Endothelial cell of umbilical vein (primary cell): ENCODE measurements at places on chromosomes 6 and 20. TPM values are rescaled to one million over a fixed set of nuclear protein-coding genes. Genes with fewer than 3 reads are reported as not detected.

The TRMT6 gene
- 11.0 and 12.0 TPM in 2 replicates for total RNA-seq

The SLC22A1 gene
- not detected in 2 replicates for total RNA-seq

The ECT2L gene
- total RNA-seq: not detected in 2 replicates

The HTR1E gene
- total RNA-seq: not detected in 2 replicates

The SEL1L2 gene
- total RNA-seq: not detected in 2 replicates

The LINC00237 gene
- total RNA-seq: not detected in 2 replicates

The TNNC2 gene
- total RNA-seq: not detected in 2 replicates

The NKAIN2 gene
- total RNA-seq: 2.1 TPM in 1 of 2 replicates, not detected in the other

- H3K36me3 ChIP-seq: no peaks in the 10 kb centered on the region
- DNase-seq: peak; percentile 75
- no peaks in the 10 kb centered on the region for H3K4me1 ChIP-seq
- no peaks in the 10 kb centered on the region for H3K27me3 ChIP-seq
- no peak overlapping the region for H3K4me3 ChIP-seq
- no peak overlapping the region for H3K27ac ChIP-seq
Observed at GRCh38 chr20:39706184-39706663, 744.1 kb downstream of the DHX35 start.

DNA sequence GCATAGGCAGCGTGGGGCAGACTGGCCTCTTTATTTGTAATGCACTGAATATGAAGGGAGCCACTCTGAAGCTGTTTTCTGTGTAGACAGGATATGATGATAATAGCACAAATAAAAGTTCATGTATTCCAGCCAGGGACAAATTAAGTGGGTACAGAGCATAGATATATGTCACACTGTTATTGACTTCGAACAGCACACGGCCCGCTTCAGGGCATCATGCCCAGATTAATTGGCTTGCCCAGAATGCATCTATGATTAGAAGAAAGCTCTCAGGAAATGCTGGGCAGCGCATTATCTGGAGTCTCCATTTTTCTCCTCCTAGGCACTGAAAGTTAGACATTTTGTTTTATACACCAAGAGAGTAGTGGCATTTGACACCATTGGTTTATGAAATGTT, 26.3 kb upstream of the SASH1 start:
- no peak overlapping the region for H3K4me3 ChIP-seq
- peaks cover 12% of the 10 kb centered on the region for H3K4me1 ChIP-seq
- no peaks in the 10 kb centered on the region for H3K27me3 ChIP-seq

- no peaks in the 10 kb centered on the region for H3K36me3 ChIP-seq
- no peak overlapping the region for H3K4me3 ChIP-seq
- no peak for DNase-seq
Observed at GRCh38 chr20:40414843-40415615, 274.0 kb downstream of the MAFB start.

GRCh38 chr6:129498950-129499842, 210.8 kb downstream of the ARHGAP18 start:
- H3K4me3 ChIP-seq: peak overlapping the region; percentile 13
- H3K27me3 ChIP-seq: no peaks in the 10 kb centered on the region
- H3K36me3 ChIP-seq: no peaks in the 10 kb centered on the region
- peaks cover 34% of the 10 kb centered on the region for H3K4me1 ChIP-seq
- peak; percentile 73 for DNase-seq

- no peaks in the 10 kb centered on the region for H3K4me1 ChIP-seq
- H3K4me3 ChIP-seq: no peak overlapping the region
- H3K27me3 ChIP-seq: no peaks in the 10 kb centered on the region
- H3K27ac ChIP-seq: no peak overlapping the region
- DNase-seq: peak; percentile 2
Observed at GRCh38 chr6:6629402-6629801, 40.9 kb downstream of the LY86 start.

DNA sequence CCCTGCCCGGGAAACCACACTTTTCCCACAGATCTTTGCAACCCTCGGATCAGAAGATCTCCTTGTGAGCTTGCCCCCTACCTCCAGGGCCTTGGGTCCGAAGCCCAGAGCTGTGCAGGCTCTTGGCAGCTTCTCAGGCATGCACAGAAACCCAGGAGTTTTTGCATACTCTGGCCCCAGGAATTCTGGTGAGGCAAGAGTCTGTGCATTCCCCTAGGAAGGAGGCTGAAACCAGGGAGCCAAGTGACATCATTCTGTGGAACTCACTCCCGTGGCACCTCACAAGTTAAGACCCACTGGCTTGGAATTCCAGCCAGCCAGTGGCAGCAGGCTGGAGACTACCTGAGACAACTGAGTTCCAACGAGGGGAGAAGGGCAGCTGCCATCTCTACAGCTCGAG, 100.1 kb downstream of the TNFRSF21 start:
- H3K4me3 ChIP-seq: no peak overlapping the region

- DNase-seq: no peak
- H3K4me3 ChIP-seq: no peak overlapping the region
- peaks cover 52% of the 10 kb centered on the region for H3K4me1 ChIP-seq
- no peaks in the 10 kb centered on the region for H3K36me3 ChIP-seq
- H3K27ac ChIP-seq: no peak overlapping the region
Observed at GRCh38 chr6:3801960-3802359, 47.2 kb upstream of the FAM50B start.

GRCh38 chr20:31595654-31596411, 9.3 kb upstream of the ID1 start:
- DNase-seq: peak; percentile 16
- peaks cover 14% of the 10 kb centered on the region for H3K4me1 ChIP-seq
- no peaks in the 10 kb centered on the region for H3K27me3 ChIP-seq

GRCh38 chr20:40663991-40664880, 24.8 kb downstream of the MAFB start:
- no peaks in the 10 kb centered on the region for H3K36me3 ChIP-seq
- H3K4me3 ChIP-seq: no peak overlapping the region
- no peak overlapping the region for H3K27ac ChIP-seq
- H3K4me1 ChIP-seq: no peaks in the 10 kb centered on the region
- H3K27me3 ChIP-seq: peaks cover 3% of the 10 kb centered on the region
- no peak for DNase-seq

GRCh38 chr6:139344186-139344963, 30.1 kb downstream of the CITED2 start:
- no peak overlapping the region for H3K27ac ChIP-seq
- H3K36me3 ChIP-seq: no peaks in the 10 kb centered on the region
- no peak overlapping the region for H3K4me3 ChIP-seq
- DNase-seq: no peak
- no peaks in the 10 kb centered on the region for H3K4me1 ChIP-seq

DNA sequence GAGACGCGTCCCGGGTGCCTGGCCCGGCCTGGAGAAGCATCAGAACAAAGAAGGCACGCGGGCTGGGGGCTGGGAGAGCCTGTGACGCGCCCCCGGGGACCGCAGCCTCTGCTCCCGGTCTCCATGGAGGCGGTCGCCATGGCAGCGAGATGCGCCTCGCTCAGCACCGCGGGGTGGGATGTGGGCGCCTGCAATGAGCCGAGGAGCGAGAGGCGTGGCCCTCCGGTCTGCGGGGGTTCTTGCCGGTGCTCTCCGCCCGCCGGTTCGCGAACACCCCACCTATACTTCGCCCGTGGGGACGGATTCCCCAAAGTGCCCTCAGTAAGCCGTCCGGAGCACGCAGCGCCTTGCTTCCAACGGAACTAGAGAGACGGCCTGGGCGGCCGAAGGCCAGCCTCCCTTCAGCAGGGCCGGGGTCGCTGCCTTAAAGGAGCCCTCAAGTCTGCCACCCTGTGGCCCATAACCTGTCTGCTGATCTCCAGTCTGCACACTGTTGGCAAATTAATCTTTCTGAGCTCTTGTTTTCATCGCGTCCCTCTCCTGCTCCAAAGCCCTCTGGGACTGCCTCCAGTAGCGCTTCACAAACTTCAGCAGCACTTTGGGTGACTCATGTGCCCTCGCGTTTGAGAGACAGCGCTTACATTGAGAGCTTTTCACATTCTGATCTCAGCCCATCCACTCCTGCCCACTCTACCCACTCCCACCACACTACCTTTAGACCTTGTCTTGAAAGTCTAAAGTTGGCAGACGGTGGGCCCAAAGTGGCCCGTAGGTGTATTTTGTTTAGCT, 983 bp upstream of the ADISSP start:
- H3K4me1 ChIP-seq: peaks cover 25% of the 10 kb centered on the region
- peak overlapping the region; percentile 55 for H3K27ac ChIP-seq
- H3K27me3 ChIP-seq: no peaks in the 10 kb centered on the region
- peak overlapping the region; percentile 14 for H3K4me3 ChIP-seq

- H3K27ac ChIP-seq: no peak overlapping the region
- H3K36me3 ChIP-seq: no peaks in the 10 kb centered on the region
- no peak overlapping the region for H3K4me3 ChIP-seq
- H3K27me3 ChIP-seq: no peaks in the 10 kb centered on the region
- no peak for DNase-seq
Observed at GRCh38 chr6:81876971-81877370, 124.5 kb upstream of the TENT5A start.

GRCh38 chr6:138109042-138109997, 2.1 kb upstream of the PERP start:
- H3K4me3 ChIP-seq: no peak overlapping the region
- H3K36me3 ChIP-seq: no peaks in the 10 kb centered on the region
- peaks cover 6% of the 10 kb centered on the region for H3K27me3 ChIP-seq
- peak; percentile 91 for DNase-seq
- peaks cover 27% of the 10 kb centered on the region for H3K4me1 ChIP-seq
- no peak overlapping the region for H3K27ac ChIP-seq

- H3K27me3 ChIP-seq: no peaks in the 10 kb centered on the region
- H3K27ac ChIP-seq: no peak overlapping the region
- no peak for DNase-seq
- no peaks in the 10 kb centered on the region for H3K4me1 ChIP-seq
Observed at GRCh38 chr6:2733324-2733723, 17.4 kb downstream of the MYLK4 start.

DNA sequence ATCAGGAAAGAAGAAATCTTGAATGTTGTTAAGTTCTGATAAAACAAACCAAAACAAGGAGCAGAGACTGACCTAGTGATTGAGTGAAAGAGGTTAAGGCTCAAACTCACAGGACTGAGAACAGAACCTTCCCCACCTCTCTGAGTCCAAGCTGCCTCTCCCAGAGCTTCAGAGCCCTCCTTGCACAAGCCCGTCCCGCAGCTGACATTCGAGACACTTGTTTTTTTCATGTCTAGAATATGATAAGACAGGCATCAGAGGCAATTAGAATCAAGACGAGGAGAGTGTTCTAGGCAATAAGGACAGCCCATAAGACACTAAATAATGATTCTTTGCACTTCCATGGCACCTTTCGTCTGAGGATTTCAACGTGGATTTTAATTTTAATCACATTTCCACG, 140.6 kb downstream of the PXDC1 start:
- H3K4me1 ChIP-seq: peaks cover 5% of the 10 kb centered on the region
- H3K27me3 ChIP-seq: peaks cover 9% of the 10 kb centered on the region
- H3K36me3 ChIP-seq: no peaks in the 10 kb centered on the region
- no peak overlapping the region for H3K27ac ChIP-seq
- DNase-seq: no peak

DNA sequence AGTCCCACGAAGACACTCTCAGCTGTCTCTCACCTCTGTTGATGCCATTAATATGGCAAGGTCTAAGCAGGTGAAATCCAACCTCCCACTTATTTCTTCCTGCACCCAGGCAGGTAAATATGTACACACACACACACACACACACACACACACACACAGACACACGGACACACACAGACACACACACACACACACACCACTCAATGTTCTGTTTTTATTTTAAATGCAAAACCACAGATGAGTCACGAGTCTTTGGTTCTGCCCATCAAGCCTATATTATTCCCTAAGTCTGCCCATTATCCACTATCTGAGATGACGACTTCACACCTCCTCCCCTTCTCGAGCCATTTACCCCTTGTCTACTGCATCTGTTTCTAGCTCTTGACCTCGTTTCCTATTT, 344.7 kb downstream of the CDH26 start:
- H3K36me3 ChIP-seq: no peaks in the 10 kb centered on the region
- H3K4me1 ChIP-seq: no peaks in the 10 kb centered on the region
- H3K4me3 ChIP-seq: no peak overlapping the region
- no peak overlapping the region for H3K27ac ChIP-seq

- H3K4me3 ChIP-seq: peak within 1 kb of the TSS; percentile 2
- H3K27me3 ChIP-seq: no peaks in the 10 kb centered on the region
- peaks cover 5% of the 10 kb centered on the region for H3K4me1 ChIP-seq
Observed at GRCh38 chr20:33443512-33444239, at the start of gene SNTA1. Gene SNTA1, minus strand, starts transcription at chr20:33443763. Its CDS starts 143 bp downstream, at chr20:33443620.

- H3K27ac ChIP-seq: no peak overlapping the region
- DNase-seq: no peak
- no peak overlapping the region for H3K4me3 ChIP-seq
- no peaks in the 10 kb centered on the region for H3K27me3 ChIP-seq
- no peaks in the 10 kb centered on the region for H3K4me1 ChIP-seq
Observed at GRCh38 chr20:19277381-19277780, 64.9 kb downstream of the SLC24A3 start.

DNA sequence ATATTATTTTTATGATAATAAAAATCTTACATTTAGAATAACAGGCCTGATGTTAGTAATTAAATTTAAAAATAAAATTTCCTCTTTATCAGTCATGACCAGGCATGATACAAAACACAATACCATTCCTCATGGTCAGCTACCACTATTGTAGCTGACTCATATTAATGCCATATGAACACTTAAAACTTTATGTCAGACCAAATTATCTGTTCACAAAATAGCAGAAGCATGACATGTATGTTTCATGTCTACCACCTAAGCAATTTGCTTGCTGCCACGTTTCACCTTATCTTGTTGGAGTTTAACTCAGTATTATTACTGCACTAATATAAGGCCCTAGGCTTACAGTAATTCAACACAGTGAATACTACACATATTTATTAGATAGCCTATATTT, 65.7 kb downstream of the HTR1B start:
- no peak overlapping the region for H3K27ac ChIP-seq
- no peaks in the 10 kb centered on the region for H3K27me3 ChIP-seq
- H3K36me3 ChIP-seq: no peaks in the 10 kb centered on the region
- no peak overlapping the region for H3K4me3 ChIP-seq
- H3K4me1 ChIP-seq: no peaks in the 10 kb centered on the region

GRCh38 chr20:18031888-18032509, 25.7 kb downstream of the OVOL2 start:
- H3K27ac ChIP-seq: no peak overlapping the region
- DNase-seq: no peak
- H3K4me3 ChIP-seq: no peak overlapping the region
- no peaks in the 10 kb centered on the region for H3K36me3 ChIP-seq

DNA sequence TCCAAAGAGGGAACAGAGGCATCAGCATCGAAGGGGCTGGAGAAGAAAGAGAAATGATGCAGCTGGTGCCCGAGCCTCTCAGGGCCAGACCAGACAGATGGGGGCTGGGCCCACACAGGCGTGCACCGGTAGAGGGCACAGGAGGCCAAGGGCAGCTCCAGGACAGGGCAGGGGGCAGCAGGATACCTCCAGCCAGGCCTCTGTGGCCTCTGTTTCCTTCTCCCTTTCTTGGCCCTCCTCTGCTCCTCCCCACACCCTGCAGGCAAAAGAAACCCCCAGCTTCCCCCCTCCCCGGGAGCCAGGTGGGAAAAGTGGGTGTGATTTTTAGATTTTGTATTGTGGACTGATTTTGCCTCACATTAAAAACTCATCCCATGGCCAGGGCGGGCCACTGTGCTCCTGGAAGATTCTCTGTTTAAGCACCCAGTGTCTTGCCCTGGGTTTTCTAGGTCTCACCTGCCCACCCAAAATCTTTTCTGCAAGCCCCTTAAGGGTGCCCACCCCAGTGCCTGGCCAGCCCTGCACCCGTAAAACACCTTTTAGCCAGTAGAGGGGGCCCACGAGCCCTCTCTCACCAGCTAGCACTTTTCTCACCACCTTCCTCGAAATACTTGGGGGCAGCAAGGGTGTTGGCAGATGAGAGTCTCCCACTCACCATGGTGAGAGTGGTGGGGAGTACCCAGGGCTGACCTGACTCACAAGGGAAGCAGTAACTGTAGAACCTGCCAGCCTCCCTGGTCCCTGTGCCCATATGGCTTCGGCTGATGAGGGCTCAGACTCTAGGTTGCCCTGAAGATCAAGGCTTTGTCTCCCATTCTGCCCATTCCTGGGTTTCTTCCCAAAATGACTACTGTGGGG, 35.7 kb upstream of the ID1 start:
- peak; percentile 63 for DNase-seq
- H3K27ac ChIP-seq: peak overlapping the region; percentile 59
- no peak overlapping the region for H3K4me3 ChIP-seq
- peaks cover 6% of the 10 kb centered on the region for H3K36me3 ChIP-seq
